Activated CD4-positive, alpha-beta memory T cell treated with anti-CD3 and anti-CD28 coated beads, Interleukin-2, amount 10 ng/mL, durations not matched to agents 7 days and 5 days (primary cell): ENCODE measurements at places on chromosomes 4 and X. TPM values are rescaled to one million over a fixed set of nuclear protein-coding genes. Genes with fewer than 3 reads are reported as not detected.
A peak's percentile ranks its signal among the peaks of the same experiment; 100 is the strongest.

GRCh38 chrX:66919280-66919832 lies 280.5 kb upstream of the EDA2R start:
- H3K4me1 ChIP-seq, result no peaks in the 10 kb centered on the region
- no peaks in the 10 kb centered on the region for H3K27me3 ChIP-seq
- H3K4me3 ChIP-seq, result no peak overlapping the region
- H3K36me3 ChIP-seq, result no peaks in the 10 kb centered on the region
- no peak for DNase-seq

GRCh38 chrX:56600141-56600540 lies 36.7 kb downstream of the UBQLN2 start:
- H3K27ac ChIP-seq, result no peak overlapping the region
- H3K27me3 ChIP-seq, result no peaks in the 10 kb centered on the region
- DNase-seq, result no peak
- peaks cover 22% of the 10 kb centered on the region for H3K36me3 ChIP-seq
- H3K4me1 ChIP-seq, result peaks cover 4% of the 10 kb centered on the region
- no peak overlapping the region for H3K4me3 ChIP-seq

DNA sequence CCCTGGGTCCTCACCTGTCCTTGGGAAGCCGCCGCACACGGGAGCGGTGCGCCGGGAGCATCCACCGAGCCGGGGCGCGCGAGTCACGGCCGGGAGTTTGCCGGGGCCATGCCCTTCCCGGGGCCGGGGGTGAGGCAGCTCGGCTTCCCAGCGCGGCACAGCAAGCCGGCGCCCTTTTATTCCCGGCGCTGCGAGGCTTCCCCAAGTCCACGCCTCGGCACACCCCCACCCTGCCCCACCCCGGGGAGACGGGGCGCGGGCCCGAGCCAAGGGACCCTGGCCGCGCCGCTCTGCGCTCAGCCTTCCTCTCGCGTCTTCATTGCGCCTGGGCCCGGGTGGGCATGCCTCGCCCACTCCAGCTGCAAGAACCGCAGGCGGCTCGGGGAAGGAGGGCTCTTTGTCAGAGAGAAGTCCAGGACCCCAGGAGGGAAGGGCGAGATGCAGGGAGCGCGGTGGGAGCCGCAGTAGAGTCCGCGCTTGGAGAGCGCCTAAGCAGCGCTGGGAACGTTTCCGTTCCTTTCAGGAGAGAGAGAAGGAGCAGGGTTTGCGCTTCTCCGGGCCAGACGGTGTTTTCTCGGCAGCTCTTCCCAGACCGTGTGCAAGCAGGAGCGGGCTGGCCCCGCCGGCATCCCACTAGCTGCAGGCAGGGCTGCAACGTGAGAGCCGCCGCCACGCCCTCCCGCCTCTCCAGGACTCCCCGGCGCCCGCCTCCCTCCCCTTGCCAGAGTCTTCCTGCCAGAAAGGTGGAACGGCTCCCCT lies at the start of gene MXRA5:
Gene MXRA5, minus strand, starts transcription at position 152 of the 759 bp plus-strand sequence. CDS start 2,819 bp downstream, outside the sequence.
- no peak for DNase-seq
- no peak within 1 kb of the TSS for H3K27ac ChIP-seq
- H3K36me3 ChIP-seq, result no peaks in the 10 kb centered on the region
- H3K4me1 ChIP-seq, result no peaks in the 10 kb centered on the region
- no peak within 1 kb of the TSS for H3K4me3 ChIP-seq

Gene PI4K2B
- 49.5 TPM for total RNA-seq

GRCh38 chr4:5998333-5998936 lies 19.8 kb downstream of the C4orf50 start:
- no peak overlapping the region for H3K27ac ChIP-seq
- H3K27me3 ChIP-seq, result peaks cover 5% of the 10 kb centered on the region
- H3K4me1 ChIP-seq, result peaks cover 21% of the 10 kb centered on the region
- H3K36me3 ChIP-seq, result no peaks in the 10 kb centered on the region

Gene RBM46
- not detected for total RNA-seq

Gene TNMD
- total RNA-seq, result not detected

DNA sequence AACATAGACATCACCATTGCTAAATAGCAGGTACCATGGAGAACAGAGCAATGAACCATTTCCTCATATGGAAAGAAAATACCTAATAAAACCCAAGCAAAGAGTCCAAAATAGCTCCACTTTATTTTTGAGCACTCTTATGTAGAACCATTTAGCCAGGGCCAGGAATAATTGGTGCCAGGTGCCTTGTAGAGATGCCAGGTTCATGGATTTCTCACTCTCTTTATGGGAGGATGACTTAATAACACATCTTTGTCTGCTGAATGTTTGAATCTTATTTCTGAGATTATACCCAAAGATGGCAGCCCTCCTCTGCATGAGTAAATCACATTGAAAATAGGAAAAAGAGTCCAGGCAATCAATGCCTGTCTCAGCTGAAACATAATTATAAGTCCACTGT lies 212.3 kb upstream of the SFRP2 start:
- no peak overlapping the region for H3K4me3 ChIP-seq
- no peaks in the 10 kb centered on the region for H3K4me1 ChIP-seq
- H3K27ac ChIP-seq, result no peak overlapping the region
- no peak for DNase-seq

DNA sequence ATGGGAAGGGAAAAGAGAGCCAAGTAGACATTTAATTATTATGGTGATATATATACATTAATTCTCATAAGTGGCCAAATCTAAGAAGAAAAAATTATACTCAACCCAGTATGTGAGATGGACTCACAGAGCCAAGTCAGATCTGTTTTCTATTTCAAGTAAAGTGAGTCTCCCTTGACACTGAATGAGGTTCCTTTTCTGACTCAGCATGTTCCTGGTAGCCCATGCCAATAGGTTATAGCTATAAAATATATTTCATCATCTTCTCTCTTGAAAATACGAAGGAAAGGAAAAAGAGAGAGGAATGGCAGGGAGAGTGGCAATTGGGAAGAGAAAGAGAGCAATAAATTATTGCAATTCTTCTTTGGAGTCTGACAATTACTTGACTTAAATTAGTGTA lies 68.8 kb upstream of the GRIA2 start:
- no peak overlapping the region for H3K4me3 ChIP-seq
- H3K36me3 ChIP-seq, result no peaks in the 10 kb centered on the region
- no peaks in the 10 kb centered on the region for H3K27me3 ChIP-seq
- DNase-seq, result no peak

GRCh38 chr4:183094393-183095198 lies 4.5 kb upstream of the WWC2 start:
- DNase-seq, result no peak
- H3K27me3 ChIP-seq, result peaks cover 36% of the 10 kb centered on the region
- no peak overlapping the region for H3K27ac ChIP-seq
- H3K4me1 ChIP-seq, result peaks cover 2% of the 10 kb centered on the region
- H3K36me3 ChIP-seq, result no peaks in the 10 kb centered on the region

Gene PPP4R3C
- not detected for total RNA-seq

Gene PTTG2
- total RNA-seq, result 0.90 TPM

DNA sequence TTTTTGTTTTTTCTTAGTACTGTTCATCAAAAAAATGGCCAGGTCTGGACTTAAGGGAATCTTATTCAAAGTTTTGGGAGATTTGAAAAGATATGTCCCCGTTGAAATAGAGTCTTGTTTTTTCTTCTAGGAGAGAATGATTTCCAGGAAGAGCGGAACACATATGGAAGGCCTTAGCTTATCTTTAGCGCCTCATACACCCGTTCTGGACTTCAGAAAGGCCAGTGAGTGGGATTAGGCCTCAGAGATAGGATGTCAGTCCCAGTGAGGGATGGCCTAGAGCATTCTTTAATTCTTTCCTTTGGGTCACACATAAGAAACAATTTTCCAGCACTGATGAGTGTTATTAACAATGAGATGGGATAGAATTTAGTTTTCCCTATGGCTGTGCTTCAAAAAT lies 54.5 kb upstream of the HAND2 start:
- DNase-seq, result no peak
- peaks cover 2% of the 10 kb centered on the region for H3K27me3 ChIP-seq
- H3K4me1 ChIP-seq, result no peaks in the 10 kb centered on the region
- H3K27ac ChIP-seq, result no peak overlapping the region
- H3K36me3 ChIP-seq, result no peaks in the 10 kb centered on the region

DNA sequence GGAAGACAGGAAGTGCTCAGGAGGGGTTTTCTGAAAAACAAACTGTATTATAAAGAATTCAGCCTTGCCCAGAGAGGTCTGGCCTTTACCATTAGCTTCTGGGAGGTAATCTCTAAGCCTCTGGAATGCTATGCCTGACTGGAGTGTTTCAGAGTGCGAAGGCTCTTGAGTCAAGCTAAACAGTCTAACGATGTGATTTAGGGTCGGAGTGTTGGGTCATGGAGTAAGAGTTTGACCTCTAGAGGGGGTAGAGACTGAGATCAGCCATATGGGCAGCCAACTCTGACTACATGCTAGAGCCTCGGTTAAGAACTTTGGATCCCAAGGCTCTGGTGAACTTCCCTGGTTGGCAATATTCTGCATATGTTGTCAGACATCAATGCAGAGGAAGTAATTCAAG lies 15.0 kb downstream of the BOD1L1 start:
- no peak overlapping the region for H3K4me3 ChIP-seq
- no peak for DNase-seq
- peaks cover 56% of the 10 kb centered on the region for H3K36me3 ChIP-seq
- H3K4me1 ChIP-seq, result peaks cover 32% of the 10 kb centered on the region
- H3K27me3 ChIP-seq, result no peaks in the 10 kb centered on the region

Gene TMEM35A
- total RNA-seq, result not detected

DNA sequence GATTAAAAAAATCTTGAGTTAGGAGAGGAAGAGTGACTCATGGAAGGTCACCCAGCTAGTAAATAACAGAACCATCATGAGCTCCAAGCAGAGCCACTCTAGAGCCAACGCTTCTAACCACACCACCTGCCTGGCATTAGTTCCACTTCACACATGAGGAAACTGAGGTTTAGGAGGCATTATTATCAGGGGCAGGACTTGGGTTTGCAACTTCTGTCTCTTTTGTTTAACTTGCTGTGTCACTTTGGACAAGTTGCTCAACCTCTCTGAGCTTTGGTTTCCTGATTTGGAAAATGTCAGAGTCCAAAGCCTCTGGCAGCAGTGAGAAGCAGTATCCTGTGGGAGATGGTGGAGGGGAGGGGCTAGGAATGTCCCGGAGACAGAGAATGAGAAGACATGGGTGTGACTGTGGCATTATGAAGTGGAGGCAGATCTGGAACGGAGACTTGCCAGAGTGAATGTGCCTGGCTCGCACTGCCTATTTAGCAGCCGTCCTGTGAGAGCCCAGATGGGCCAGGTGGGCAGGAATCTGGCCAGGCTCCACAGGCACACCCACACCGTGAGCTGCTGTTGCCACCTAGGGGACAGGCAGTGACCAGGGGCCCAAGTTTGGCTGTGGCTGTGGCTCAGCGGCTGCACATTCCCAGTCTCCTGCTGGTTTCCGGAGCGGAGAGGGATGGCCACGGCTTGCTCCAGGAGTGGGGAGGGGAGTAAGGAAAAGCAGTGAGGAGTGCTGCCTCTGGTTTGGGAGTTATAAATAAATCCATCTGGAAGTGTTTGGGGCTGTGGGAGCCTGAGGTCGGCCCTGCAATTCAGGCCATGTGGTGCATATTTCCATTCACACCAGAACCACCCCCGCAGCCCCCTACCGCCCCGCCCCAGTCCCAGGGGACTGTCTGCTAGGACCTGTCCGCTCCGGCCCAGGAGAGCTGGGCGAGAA lies 93.4 kb downstream of the NHSL2 start:
- H3K27ac ChIP-seq, result no peak overlapping the region
- DNase-seq, result no peak
- H3K36me3 ChIP-seq, result no peaks in the 10 kb centered on the region

DNA sequence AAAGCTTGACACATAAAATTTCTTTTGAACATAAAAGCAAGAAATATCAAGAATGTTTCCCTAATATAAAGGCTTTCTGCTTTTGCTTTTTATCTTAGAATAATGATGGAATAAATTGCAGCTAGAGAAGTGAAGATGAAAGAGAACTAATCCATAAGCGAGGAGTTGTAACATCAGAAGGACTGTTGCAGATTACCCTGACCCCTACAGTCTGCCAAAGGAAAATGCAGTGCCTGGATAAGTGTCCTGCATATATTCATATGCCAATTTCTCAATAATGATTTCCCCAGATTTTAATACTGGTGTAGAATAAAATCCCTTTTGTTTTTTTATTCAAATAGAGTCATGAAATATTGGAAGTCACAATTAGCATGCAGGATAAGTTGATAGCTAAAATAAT lies 115.9 kb downstream of the MAGEC2 start:
- H3K4me1 ChIP-seq, result no peaks in the 10 kb centered on the region
- H3K27ac ChIP-seq, result no peak overlapping the region
- no peak for DNase-seq
- no peak overlapping the region for H3K4me3 ChIP-seq
- no peaks in the 10 kb centered on the region for H3K36me3 ChIP-seq

GRCh38 chrX:81202456-81202819 lies 536 bp downstream of the SH3BGRL start:
- H3K4me1 ChIP-seq, result peaks cover 35% of the 10 kb centered on the region
- peak overlapping the region; percentile 99 for H3K4me3 ChIP-seq
- H3K27ac ChIP-seq, result peak overlapping the region; percentile 96
- H3K27me3 ChIP-seq, result no peaks in the 10 kb centered on the region

Gene CENPI
- 25.9 TPM for total RNA-seq

- no peak overlapping the region for H3K4me3 ChIP-seq
- H3K27ac ChIP-seq, result no peak overlapping the region
- peaks cover 5% of the 10 kb centered on the region for H3K27me3 ChIP-seq
Measured at GRCh38 chr4:105951198-105951597, 55.9 kb downstream of the NPNT start.

DNA sequence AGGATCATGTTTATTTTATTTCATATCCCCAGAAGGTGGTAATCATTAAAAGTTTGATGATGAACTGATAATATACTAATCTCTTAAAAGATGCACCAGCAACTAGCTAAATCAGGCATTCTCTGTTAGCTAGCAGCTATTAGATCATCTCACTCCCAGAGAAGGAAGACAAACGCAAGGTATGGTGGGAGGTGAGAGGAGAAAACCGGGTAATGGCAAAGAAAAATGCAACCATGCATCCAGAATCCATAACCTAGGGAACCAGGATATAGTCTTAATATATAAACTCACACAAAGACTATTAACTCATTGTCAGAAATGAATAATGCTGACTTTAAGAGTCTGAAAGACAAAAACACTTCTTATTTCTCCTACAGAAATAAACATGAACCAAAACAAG lies 66.1 kb downstream of the WNK3 start:
- no peak overlapping the region for H3K4me3 ChIP-seq
- DNase-seq, result no peak
- H3K4me1 ChIP-seq, result no peaks in the 10 kb centered on the region

GRCh38 chr4:4752576-4753401 lies 106.7 kb upstream of the MSX1 start:
- H3K36me3 ChIP-seq, result no peaks in the 10 kb centered on the region
- no peak for DNase-seq
- no peaks in the 10 kb centered on the region for H3K4me1 ChIP-seq
- peaks cover 9% of the 10 kb centered on the region for H3K27me3 ChIP-seq
- H3K4me3 ChIP-seq, result no peak overlapping the region
- H3K27ac ChIP-seq, result no peak overlapping the region

Gene TMPRSS11B
- total RNA-seq, result not detected

Gene SYTL4
- total RNA-seq, result not detected

DNA sequence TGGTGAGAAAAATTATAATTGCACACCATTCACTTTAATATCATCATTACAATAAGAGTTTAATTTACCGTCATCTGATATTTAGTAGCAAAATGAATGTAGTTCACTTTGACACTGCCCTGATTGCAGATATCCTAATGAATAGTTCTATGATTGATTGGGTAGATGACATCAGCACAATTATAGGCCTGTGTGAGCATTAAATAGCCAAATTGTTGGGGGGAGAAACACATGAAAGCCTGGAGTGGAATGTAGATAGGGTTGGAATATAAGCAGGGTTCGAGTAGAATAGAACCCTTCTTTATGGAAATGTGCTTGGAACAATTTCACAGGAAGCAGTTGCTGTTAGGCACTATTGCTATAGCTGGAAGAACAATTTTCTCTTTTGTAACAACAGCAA lies 1526.2 kb downstream of the RPA4 start:
- H3K27ac ChIP-seq, result no peak overlapping the region
- H3K4me1 ChIP-seq, result no peaks in the 10 kb centered on the region
- no peak for DNase-seq
- H3K27me3 ChIP-seq, result no peaks in the 10 kb centered on the region
- H3K36me3 ChIP-seq, result no peaks in the 10 kb centered on the region
